ENCODE measurements at places on chromosomes 4 and X. TPM values are rescaled to one million over a fixed set of nuclear protein-coding genes. Genes with fewer than 3 reads are reported as not detected.

NKX6-1 gene
- not detected for polyA plus RNA-seq

CENPVL2 gene
- not detected for polyA plus RNA-seq

IL2 gene
- polyA plus RNA-seq: not detected

DNA sequence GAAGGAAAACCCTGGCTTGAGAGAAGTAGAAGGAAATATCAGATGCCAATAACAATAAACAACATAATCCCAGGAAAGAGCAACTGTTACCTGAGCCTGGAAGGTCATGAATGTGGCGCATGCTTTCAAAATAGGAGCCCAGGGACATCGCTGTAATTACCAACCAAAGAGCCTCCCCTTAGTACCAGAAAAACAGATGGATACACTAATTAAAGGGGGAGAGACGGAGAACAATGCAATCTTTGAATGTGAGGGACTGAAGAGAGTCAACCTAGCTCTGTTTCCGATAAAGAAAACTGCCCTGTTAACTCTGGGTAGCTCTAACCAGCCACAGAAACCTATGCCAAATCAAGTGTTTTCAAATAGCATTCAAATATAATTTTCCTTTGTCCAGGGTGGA, 161.4 kb downstream of the ENOX2 start:
- no peak for DNase-seq

DNA sequence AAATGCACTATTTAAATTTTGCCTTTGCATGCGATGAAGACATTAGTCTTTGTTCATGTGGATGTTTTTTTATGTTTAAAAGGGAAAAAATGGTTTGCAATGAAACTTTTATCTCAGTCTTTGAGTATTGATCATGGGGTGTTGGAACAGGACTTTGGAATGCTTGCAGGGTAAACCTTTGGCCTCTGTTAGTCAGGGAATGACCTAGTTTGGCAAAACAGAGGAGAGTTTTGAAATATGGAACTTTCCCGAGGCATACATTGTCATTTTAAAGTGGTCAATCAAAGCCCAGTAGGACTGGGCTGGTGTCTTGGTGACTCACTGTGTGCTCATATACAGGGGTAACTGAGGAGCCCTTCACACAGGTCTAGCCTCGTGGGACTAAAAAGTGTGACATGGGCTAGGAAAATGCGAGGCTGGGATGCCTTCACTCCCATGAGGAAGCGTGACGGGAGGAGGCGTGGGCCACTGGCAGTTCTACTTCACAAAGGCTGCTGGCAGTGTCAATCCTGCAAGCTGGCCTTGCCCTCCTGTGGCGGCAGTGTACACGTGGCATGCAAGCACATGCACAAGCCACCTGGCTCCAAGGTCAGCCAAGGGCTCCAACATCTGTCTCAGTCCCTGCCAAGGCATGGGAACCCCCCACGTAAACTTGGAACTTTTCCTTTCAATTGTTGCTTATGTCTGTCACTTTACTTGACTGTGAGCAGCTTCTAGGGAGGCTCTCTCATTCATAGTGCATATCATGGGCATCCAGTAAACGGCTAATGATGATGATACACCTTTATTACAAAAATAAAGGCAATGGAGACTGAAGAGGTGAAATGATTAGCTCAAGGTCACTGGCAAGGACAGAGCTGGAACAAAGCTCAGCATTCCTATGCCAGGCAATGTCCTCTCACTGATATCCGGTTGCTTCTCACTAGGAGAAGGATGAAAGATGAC, 5.2 kb upstream of the F11 start:
- peak; percentile 2 for DNase-seq

Measured in muscle of back (tissue), 13 donors.